ENCODE measurements at places on chromosomes 12 and 14.
A peak's percentile ranks its signal among the peaks of the same experiment; 100 is the strongest.

- no peak for DNase-seq
Observed at GRCh38 chr12:13505636-13506035, 309.1 kb downstream of the EMP1 start.

GRCh38 chr12:52201451-52201839, 9.6 kb upstream of the KRT80 start:
- no peak for DNase-seq

DNA sequence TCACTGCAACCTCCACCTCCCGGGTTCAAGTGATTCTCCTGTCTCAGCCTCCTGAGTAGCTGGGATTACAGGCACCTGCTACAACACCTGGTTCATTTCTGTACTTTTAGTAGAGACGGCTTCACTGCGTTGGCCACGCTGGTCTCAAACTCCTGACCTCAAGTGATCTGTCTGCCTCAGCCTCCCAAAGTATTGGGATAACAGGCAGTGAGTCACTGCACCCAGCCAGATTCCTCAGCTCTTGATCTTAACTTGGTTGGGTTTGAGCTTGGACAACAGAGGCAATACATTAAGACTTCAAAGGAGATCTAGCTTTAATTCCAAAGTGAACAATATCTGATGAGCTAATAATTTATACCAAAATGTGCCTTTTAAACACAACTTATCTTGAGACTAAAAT, 5.6 kb downstream of the DAZAP2 start:
- DNase-seq, result no peak

DNA sequence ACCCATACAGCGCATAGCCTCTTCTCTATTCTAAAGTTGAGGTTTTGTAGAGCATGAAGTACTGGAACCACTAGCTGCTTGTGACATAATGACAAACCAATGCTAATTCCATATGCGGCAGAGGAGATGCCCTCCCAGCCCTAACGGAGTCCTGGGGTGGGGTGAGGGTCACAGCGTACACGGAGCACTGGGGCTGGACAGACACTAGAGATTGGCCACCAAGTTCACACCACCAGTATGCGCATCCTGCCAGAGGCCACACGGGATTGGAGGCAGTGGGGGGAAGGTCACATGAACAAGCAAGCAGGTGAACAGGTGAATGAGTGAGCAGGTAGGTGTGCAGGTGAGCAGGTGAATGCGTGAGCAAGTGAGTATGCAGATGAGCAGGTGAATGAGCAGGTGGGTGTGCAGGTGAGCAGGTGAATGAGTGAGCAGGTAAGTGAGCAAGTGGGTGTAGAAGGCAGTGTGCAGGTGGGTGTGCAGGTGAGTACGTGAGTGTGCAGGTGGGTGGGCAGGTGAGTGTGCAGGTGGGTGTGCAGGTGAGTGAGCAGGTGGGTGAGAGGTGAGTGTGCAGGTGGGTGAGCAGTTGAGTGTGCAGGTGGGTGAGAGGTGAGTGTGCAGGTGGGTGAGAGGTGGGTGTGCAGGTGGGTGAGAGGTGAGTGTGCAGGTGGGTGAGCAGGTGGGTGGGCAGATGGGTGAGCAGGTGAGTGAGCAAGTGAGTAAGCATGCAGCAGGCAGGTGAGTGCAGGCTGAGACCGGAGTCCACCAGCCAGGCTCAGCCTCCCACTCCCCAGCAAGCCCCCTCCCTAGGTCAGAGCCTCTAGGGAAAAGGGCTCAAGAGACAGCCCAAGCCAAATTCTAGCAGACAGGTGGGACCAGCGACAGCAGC, 52.7 kb downstream of the CCDC85C start:
- DNase-seq, result no peak

DNA sequence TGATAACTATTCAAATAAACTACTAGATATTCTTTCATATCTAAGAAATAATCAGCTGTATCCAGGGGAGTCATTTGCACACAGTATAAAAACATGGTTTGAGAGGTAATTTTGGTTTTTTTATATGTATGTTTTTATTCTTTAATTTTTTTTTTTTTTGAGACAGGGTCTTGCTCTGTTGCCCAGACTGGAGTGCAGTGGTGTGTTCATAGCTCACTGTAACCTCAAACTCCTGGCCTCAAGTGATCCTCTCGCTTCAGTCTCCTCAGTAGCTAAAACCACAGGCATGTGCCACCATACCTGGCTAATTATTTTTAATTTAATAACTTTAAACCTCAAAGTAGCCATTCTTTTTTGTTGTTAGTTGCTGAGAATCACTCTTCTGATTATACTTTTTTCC, 1.8 kb downstream of the PRORP start:
- no peak for DNase-seq

DNA sequence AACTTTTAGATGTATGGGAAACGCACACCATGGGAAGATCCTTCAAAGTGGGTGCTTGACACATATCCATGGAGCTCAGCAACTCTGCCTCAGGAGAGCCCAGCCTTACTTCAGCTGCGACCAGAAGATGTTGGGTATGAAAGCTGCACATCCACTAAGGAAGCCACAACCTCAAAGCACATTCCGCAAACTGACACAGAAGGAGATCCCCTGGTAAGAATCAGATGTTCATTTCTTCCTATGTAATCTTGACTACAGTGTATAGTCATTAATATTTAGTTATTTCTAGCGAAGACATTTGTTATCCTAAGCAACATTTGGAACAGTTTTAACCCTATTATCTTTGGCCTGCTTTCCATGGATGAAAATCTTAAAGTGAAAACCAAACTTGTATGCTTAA, 374.2 kb downstream of the NAV3 start:
- DNase-seq, result no peak

DNA sequence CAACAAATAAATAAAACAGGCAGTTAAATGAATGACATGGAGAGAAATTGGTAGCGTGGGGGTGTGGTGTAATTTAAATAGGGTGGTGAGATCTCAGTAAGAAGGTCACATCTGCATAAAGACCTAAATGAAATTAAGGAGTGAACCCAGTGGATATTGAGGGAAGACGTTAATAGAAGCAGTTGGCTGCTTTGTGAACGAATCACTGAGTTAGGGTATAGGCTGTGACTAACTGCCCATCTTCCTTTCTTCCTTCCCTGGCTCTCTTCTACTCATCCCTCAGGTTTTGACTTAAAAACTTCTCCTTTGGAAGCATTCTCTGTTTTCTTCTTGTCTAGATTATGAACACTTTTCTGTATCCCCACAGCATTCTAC, 64.7 kb downstream of the BTG1 start:
- no peak for DNase-seq

DNA sequence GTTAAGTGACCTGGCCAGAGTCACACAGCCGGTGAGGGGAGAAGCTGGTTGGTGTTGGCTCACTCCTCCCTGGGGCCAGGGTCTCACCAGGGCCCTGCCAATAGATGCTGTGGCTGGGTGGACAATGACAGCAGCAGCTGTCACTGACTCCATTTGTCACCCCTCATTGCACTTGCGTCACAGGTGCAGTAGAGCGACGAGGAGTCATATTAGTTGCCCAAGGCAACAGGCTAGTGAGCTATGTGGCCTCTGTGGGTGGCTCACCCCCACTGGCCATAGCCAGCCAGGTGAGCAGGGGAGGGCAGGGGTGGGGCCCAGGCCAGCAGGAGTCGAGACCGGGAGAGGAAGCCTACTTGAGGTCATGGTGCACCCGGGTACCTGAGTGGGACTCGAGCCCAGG, 9.7 kb downstream of the SLC25A47 start:
- DNase-seq, result no peak

GRCh38 chr12:94329366-94329765, 130.3 kb downstream of the CEP83 start:
- no peak for DNase-seq

DNA sequence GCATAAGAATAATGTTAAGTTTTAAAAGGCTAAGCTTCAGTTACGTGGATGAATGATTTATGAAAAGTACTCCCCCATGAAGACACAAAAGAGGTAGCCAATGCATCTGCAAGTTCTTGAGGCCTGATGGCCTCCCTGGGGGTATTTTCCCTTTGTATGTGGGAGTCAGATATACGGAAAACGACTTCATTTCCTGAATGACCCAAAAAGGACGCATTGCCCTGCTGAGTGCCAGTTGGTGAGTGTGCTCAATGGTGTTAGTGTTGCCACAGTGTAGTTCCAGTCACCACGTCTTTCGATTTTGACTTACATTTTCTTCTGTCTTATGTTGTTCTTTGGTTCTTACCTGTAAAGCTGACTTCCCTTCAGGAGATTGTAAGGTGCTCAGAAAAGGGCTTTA, 8.0 kb downstream of the ETV6 start:
- DNase-seq, result no peak

GRCh38 chr14:33930439-33930838, 20.4 kb downstream of the EGLN3 start:
- DNase-seq, result no peak

- peak; percentile 55 for DNase-seq
Observed at GRCh38 chr14:61602003-61602732, 93.1 kb upstream of the HIF1A start.

- DNase-seq, result no peak
Observed at GRCh38 chr14:24068711-24069410, 2.5 kb upstream of the CPNE6 start.

- peak; percentile 94 for DNase-seq
Observed at GRCh38 chr12:110345176-110345661, 58.3 kb downstream of the ANAPC7 start.

All from Kasumi-1 (cell line).